Kidney (tissue), 22 donors: ENCODE measurements at places on chromosomes 4 and X. TPM values are rescaled to one million over a fixed set of nuclear protein-coding genes. Genes with fewer than 3 reads are reported as not detected.
A peak's percentile ranks its signal among the peaks of the same experiment; 100 is the strongest.

DNA sequence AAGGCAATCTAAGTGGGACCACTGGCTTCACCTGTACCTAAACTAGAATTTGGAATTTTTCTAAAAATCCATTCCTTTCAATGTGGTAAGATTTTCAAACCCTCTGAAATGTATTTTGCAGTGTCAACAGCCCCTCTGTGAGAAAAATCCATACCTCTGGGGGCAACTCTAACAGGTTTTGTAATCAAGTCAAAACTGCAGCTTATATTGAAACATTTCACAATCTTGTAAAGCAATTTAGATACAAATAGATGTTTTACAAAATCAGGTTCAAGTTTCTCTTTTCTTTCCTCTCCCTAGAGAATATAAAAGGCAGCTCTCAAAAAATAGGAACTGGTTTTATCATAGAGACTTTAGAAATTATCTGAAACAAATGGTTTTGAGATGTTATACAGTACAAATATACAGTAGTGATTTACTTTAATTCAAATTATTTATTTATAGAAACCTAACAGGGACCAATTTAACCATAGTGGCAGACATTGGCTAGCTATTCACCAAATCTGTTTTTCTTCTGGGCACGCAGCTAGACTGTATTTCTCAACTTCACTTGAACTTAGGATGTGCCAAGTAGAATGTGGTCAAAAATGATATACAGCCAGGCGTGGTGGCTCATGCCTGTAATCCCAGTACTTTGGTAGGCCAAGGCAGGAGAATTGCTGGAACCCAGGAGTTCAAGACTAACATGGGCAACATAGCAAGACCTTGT is 36.3 kb upstream of the SPINK2 start:
- no peaks in the 10 kb centered on the region for H3K36me3 ChIP-seq
- no peaks in the 10 kb centered on the region for H3K27me3 ChIP-seq
- no peak overlapping the region for H3K27ac ChIP-seq
- no peaks in the 10 kb centered on the region for H3K4me1 ChIP-seq

GRCh38 chr4:152591876-152592275 is 56.0 kb upstream of the FBXW7 start:
- H3K27me3 ChIP-seq = no peaks in the 10 kb centered on the region
- H3K36me3 ChIP-seq = no peaks in the 10 kb centered on the region
- no peak overlapping the region for H3K27ac ChIP-seq
- peaks cover 3% of the 10 kb centered on the region for H3K4me1 ChIP-seq

The EDA gene
- total RNA-seq = 4.2 TPM

The UGT8 gene
- 42.2 TPM for total RNA-seq

The IGSF1 gene
- 1.4 TPM for total RNA-seq

The SHROOM2 gene
- 11.8 TPM for total RNA-seq

GRCh38 chrX:153938226-153938786 is 3.5 kb upstream of the NAA10 start:
- no peaks in the 10 kb centered on the region for H3K27me3 ChIP-seq
- H3K36me3 ChIP-seq = no peaks in the 10 kb centered on the region
- no peak for DNase-seq
- H3K27ac ChIP-seq = no peak overlapping the region
- no peaks in the 10 kb centered on the region for H3K4me1 ChIP-seq

GRCh38 chrX:9393571-9393970 is 71.3 kb upstream of the TBL1X start:
- no peak overlapping the region for H3K4me3 ChIP-seq
- no peaks in the 10 kb centered on the region for H3K4me1 ChIP-seq
- no peak overlapping the region for H3K27ac ChIP-seq
- H3K36me3 ChIP-seq = no peaks in the 10 kb centered on the region
- H3K27me3 ChIP-seq = no peaks in the 10 kb centered on the region
- DNase-seq = no peak

The CENPI gene
- total RNA-seq = 0.66 TPM

DNA sequence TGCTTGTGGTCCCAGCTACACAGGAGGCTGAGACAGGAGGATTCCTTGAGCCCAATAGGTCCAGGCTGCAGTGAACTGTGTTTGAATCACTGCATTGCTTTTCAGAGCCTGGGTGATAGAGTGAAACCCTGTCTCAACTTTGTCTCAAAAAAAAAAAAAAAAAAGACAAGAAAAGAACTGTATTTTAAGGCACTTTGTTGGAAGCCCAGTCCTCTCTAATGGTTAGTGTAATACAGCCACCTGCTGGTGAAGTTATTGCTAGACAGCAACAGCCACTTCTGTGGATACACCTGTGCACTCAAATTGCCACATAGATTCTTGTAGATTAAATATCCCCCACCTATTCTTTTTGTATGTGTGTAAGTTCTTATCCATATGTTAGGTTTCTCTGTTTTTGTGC is 10.1 kb upstream of the FGG start:
- H3K27ac ChIP-seq = no peak overlapping the region
- DNase-seq = peak; percentile 73
- no peaks in the 10 kb centered on the region for H3K36me3 ChIP-seq
- H3K4me3 ChIP-seq = no peak overlapping the region

DNA sequence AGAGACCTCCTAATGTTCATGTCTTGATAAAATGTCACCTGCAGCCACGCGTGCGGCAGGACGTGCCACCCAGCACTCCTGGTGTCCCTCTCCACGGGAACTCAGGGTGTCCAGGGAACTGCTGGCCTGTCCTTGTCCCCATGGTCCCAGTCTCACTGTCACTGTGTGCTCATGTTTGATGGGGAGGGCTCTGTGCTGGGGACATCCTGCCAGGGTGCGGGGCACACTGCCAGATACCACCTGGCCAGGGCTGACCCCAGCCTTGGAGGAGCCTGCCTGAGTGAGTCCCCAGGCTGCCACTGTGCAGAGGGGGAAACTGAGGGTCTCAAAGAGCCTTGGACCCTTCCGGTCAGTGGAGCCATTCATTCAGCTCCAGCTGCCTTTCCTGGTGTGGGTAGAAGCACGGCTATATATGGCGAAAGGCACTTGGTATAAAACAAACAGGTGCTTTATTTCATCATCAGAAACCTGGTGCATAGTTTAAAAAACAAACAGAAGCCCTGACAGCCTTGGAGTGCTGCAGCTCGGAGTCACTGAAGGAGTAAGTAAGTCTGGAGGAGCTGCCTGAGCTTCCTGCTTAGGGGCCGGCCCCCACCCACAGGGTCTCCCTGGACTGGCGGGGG is 33.0 kb downstream of the NOP14 start:
- no peaks in the 10 kb centered on the region for H3K27me3 ChIP-seq
- no peaks in the 10 kb centered on the region for H3K4me1 ChIP-seq
- H3K4me3 ChIP-seq = no peak overlapping the region
- no peak overlapping the region for H3K27ac ChIP-seq

The EVC gene
- total RNA-seq = 159 TPM

DNA sequence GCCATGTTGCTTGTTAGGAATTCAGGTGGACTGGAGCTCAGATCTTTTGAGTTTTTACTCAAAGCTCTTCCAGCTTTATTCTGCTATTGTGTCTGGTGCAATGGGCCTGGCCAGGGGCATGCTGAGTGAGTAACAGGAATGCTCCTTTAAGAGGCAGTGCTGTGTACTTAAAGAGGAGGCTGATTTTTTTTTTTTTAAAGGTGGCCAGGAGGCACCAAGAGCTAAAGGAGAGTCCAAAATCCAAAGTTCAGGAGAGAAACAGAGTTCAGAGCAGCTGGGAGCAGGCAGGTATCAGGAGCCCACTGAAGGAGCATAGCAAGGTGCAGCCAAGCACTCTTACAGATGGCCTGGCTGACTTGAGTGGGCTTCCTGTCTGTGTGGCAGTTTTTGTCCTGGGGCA is 178.7 kb downstream of the FMR1NB start:
- DNase-seq = no peak
- no peaks in the 10 kb centered on the region for H3K4me1 ChIP-seq
- H3K27ac ChIP-seq = no peak overlapping the region
- no peaks in the 10 kb centered on the region for H3K27me3 ChIP-seq
- H3K36me3 ChIP-seq = no peaks in the 10 kb centered on the region
- H3K4me3 ChIP-seq = no peak overlapping the region

The TMEM35A gene
- total RNA-seq = 1.1 TPM

- H3K4me3 ChIP-seq = no peak overlapping the region
- H3K36me3 ChIP-seq = peaks cover 4% of the 10 kb centered on the region
- H3K4me1 ChIP-seq = no peaks in the 10 kb centered on the region
- H3K27ac ChIP-seq = no peak overlapping the region
- DNase-seq = no peak
- H3K27me3 ChIP-seq = no peaks in the 10 kb centered on the region
Measured at GRCh38 chr4:1333256-1333655, 13.8 kb upstream of the UVSSA start.

DNA sequence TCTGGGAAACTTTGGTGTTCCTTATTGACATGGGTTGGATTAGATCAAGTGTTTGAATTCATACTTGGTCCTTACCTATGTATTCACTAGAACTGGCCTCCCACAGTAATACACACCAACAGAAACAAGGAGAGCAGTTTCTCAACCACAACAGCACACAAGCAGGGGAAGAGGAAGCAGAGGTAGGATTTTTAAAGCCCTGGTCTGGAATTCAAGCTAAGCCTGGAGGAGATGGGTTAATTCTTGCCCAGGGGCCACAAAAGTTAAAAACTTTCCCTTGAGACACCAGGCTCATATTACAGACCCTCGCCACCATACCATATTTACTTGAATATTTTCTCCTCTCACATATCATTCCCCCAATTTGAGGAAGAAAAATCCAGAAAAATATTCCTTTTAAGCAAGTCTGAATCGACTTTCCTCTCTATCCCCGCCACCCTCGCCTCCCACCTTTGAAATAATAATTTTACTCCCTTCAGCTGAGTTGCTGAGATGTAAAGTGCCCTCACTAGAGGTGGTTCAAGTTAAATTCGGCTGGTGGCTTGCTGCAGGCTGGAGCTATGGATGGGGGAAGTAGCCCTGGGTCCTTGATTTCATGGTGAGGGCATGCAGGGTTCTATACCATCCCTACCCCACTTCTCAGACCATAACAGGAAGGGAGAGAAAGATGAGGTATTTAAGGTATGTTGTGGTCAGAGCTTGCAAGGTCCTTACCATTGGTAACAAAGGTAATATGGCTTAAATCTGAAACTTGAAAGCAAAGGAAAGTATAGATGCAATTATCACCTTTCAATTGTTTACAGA is 440.2 kb downstream of the INPP4B start:
- peaks cover 10% of the 10 kb centered on the region for H3K4me1 ChIP-seq
- H3K27ac ChIP-seq = peak overlapping the region; percentile 74
- peak; percentile 37 for DNase-seq

- H3K4me3 ChIP-seq = no peak overlapping the region
- DNase-seq = no peak
- H3K36me3 ChIP-seq = no peaks in the 10 kb centered on the region
- no peaks in the 10 kb centered on the region for H3K4me1 ChIP-seq
- H3K27ac ChIP-seq = no peak overlapping the region
Measured at GRCh38 chr4:145132511-145133098, 34.5 kb downstream of the ABCE1 start.

DNA sequence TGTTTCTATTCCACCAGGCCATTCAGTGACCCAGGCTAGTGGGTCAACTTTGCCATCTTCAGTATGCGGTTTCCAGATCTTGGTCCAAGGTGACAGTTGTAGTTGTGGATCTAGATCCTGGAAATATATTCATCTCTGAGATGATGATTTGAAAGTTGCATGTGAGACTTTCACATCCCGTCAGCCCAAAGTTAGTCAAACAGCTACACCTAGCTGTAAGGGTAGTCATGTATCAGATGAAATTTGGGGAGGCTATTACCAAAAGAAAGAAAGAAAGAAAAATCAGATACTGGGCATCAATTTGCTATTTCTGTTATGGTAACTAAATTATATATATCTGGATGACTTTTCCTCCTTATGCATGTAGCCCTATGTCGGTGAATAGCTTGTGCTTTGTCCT is 259.4 kb upstream of the ARX start:
- DNase-seq = no peak
- no peaks in the 10 kb centered on the region for H3K36me3 ChIP-seq
- no peak overlapping the region for H3K27ac ChIP-seq
- H3K4me3 ChIP-seq = no peak overlapping the region
- H3K27me3 ChIP-seq = peaks cover 2% of the 10 kb centered on the region

The RXFP1 gene
- total RNA-seq = 1.4 TPM

- no peak for DNase-seq
Measured at GRCh38 chrX:70592091-70592490, 147.5 kb downstream of the DLG3 start.

The CACNA1F gene
- 0.25 TPM for total RNA-seq

DNA sequence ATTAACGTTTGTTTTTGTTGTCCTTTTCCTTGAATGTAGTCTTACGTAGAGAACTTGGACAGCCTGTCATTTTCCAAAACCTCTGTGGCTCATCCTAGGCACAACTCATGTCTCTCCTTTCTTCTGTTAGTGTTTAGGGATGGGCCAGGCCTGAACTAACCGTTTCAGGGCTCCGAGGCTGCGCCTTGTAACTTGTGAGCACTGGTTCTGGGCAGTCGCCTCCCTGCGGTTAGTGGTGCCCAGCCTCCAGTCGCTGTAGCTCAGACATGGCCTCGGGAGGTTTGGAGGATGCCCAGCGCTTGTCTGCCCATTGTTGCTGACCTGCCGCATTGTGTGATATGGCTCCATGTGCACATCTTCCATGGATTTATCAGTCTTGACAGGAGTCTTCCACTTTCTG is 32.8 kb downstream of the TMEM131L start:
- no peak overlapping the region for H3K27ac ChIP-seq
- H3K27me3 ChIP-seq = no peaks in the 10 kb centered on the region
- no peaks in the 10 kb centered on the region for H3K36me3 ChIP-seq
- DNase-seq = no peak
- H3K4me1 ChIP-seq = peaks cover 4% of the 10 kb centered on the region

GRCh38 chr4:38233727-38234480 is 273.7 kb downstream of the PTTG2 start:
- H3K4me1 ChIP-seq = peaks cover 9% of the 10 kb centered on the region
- no peak overlapping the region for H3K4me3 ChIP-seq
- DNase-seq = no peak
- no peak overlapping the region for H3K27ac ChIP-seq
- H3K27me3 ChIP-seq = no peaks in the 10 kb centered on the region

DNA sequence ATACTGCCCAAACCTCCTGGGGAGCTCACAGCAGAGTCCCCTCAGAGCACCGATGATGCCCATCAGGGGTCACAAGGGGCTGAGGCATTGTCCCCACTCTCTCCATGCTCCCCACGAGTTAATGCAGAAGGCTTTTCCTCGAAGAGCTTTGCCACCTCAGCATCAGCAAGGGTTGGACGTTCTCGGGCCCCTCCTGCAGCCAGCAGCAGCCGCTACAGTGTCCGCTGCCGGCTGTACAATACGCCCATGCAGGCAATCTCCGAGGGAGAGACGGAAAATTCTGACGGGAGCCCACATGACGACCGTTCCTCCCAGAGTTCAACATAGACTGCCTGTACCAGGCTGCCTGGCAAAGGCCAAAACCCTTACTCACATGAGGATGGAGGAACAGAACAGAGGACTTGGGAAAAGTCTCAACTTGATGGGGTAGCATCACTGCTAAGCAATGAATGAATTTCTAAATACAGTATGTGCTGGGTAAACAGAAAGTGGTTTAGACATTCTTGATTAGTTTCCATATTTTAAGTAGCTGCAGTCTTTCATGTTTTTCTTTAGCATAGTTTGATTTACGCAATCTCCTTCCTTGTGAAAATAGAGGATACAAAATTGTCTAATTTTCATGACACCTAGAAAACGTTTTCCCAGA is 5.0 kb upstream of the SCML1 start:
- H3K27me3 ChIP-seq = peaks cover 2% of the 10 kb centered on the region
- H3K4me3 ChIP-seq = no peak overlapping the region
- no peak for DNase-seq
- H3K27ac ChIP-seq = no peak overlapping the region
